ENCODE measurements at places on chromosomes 1 and 21.

- DNase-seq: no peak
Observed at GRCh38 chr1:46681333-46682034, 9.8 kb downstream of the TEX38 start.

GRCh38 chr1:178739285-178740045 is 14.4 kb downstream of the RALGPS2 start:
- no peak for DNase-seq

GRCh38 chr1:150760013-150760412 is 5.6 kb downstream of the CTSS start:
- DNase-seq: no peak

- DNase-seq: no peak
Observed at GRCh38 chr1:118188411-118188810, 3.4 kb upstream of the SPAG17 start.

DNA sequence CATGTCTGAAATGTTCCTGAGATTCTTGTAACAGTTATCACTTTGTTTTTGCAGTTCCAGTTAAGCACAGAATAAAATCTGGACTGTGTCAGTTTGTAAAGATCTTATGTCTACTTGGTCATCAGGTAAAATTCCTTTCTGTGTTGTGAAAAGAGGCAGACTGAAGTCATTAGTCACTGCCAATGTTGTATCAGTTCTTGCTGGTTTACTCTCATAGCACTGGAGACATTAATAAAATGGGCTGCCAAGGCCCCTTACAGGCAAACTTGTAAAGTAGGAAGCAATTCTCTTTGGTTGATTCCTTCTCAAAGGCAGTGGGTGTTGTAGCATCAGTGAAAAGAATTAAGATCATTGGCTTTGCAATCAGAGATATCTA is 61.4 kb upstream of the ST6GALNAC3 start:
- DNase-seq: no peak
